ENCODE measurements at places on chromosomes 13 and 19.

- DNase-seq: no peak
Measured at GRCh38 chr19:3785451-3785937, 687 bp downstream of the MATK start.

DNA sequence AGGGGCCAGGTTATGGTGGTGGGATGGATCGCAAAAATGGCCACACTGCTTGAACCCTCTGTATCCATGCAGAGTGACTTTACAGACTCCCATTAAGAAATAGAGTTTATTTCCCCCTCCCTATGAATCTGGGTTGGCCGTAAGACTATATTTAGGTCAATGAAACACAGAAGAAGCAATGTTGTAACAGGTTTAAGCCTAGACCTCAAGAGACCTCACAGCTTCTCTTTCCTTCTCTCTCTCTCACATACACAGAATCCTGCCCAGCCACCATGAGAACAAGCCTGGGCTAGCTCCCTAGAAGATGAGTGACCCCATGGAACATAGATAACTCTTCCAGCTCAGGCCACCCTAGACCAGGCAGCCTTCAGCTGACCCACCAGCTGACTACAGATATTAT, 21.0 kb upstream of the FBL start:
- DNase-seq: no peak

GRCh38 chr13:47865883-47866282, 135.2 kb downstream of the SUCLA2 start:
- no peak for DNase-seq

DNA sequence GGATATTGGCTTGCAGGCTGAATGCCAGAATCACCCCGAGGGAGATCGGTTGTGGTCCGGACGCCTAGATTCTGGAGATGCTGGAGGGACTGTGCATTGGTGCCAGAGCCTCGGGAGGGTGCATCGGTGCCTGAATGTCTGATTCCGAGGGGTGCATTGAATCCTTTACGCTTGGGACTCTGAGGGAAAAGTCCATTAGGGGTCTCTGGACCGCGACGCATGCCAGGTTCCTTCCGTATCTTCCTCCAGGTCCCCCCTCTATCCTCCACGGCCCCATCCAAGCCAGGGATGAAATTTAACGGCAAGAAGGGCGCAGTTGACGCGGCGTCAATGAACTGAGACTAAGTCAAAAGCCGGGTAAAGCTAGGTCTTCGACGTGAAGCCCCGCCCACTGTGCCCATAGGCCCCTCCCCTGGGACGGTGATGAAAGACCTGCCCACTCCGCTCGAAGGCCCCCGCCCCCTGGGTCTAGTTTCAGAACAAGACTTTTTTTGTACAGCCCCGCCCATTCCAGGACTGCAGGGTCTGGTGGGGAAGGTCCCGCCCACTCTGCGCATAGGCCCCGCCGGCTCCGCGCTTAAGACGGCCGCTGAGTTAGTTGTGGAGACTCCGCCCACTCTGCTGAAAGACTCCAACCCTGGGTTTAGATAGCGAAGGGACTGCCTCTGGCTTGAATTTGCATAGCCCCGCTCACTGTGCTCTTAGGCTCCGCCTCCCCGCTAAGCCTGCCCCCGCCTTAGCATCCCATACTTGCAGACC, 737 bp downstream of the ZNF575 start:
- DNase-seq: peak; percentile 100

DNA sequence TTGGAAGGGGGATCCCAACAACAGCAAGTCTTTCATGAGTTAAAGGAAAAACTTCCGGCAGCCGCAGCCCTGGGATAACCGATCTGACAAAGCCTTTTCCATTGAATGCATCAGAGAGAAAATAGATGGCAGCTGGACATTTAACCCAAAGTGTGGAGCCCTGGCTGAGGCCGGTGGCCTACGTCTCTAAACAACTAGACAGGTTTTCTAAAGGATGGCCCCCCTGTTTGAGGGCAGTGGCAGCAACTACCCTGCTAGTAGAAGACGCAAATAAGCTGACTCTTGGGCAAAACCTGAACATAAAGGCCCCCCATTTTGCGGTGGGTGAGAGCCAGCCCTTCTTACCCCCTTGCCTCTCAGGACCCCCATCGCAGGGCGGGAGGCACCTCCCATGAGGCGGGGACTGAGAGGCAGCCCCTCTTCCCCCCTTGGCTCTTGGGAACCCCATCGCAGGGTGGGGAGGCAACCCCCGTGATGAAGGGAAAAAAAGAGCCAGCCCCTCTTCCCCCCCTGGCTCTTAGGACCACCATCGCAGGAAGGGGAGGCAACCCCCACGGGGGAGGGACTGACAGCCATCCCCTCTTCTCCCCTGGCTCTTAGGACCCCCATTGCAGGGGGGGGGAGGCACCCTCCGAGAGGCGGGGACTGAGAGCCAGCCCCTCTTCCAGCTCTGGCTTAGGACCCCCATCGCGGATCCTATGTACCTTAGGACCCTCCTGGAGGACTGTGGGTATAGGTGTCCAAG, 2422.9 kb upstream of the PCDH20 start:
- no peak for DNase-seq

- no peak for DNase-seq
Measured at GRCh38 chr19:42150364-42150763, 18.1 kb upstream of the POU2F2 start.

GRCh38 chr19:1675633-1676350, 23.4 kb upstream of the TCF3 start:
- DNase-seq: no peak

DNA sequence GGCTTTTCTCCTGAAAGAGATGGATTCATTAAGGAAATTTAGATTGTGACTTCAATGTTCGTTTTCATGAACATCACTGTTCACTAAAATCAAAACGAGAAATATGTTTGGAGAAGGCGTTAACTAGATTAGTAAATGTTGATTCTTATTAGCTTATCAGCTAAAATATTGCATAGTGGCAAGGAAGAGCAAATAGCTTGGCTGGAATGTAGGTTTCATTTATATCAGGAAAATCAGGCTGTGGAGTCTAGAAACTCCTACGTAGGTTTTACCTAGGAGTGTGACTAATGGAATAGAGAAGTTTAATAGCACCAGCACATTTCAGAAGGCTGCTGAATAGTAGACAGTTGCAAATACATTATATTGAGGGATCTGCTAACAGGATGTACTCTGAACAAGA, 344.9 kb downstream of the LIG4 start:
- no peak for DNase-seq

DNA sequence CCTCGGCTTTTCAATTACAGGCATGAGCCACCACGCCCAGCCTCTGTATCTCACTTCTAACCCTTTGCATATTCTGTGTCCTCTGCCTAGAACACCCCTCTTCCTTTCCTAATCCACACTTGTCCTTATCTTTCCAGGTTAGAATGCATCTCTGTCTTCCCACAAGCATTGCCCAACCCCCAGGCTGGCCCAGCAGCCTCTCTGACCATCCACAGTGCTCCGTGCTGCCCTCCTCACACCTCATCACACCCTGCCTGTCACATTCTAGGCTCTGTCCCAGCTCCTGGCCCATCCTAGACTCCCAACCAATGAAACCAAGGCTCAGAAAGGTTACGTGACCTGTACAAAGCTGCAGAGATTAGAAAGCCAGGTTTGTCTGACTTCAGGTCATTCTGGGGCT, 11.3 kb downstream of the JAK3 start:
- DNase-seq: peak; percentile 46

DNA sequence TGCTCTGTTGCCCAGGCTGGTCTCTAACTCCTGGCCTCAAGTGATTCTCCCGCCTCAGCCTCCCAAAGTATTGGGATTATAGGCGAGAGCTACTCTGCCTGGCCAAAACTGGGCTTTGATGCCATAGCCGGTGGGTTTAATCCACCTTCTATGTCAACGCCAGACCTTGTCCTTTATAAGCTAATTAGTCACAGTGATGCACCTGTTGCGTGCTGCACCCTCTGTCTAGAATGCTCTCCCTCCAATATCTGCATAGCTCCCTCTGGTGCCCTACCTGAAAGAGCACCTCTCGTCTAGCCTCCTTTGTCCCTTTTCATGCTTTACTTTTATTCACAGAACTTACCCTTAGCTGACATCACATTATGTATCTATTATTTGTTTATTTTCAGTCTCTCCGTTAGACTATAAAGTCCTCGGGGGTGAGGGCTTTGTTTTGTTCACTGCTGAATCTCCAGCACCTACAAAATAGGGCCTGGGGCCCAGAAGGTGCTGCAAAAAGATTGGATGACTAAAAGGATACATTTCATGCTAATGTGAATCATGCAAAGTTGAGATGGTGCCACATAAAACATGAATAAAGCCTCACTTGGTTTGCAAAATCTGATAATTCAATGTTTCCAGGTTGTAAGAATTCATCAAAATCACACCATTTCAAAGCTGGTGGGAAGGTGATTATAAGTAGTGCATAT, 148.1 kb downstream of the USP12 start:
- no peak for DNase-seq

DNA sequence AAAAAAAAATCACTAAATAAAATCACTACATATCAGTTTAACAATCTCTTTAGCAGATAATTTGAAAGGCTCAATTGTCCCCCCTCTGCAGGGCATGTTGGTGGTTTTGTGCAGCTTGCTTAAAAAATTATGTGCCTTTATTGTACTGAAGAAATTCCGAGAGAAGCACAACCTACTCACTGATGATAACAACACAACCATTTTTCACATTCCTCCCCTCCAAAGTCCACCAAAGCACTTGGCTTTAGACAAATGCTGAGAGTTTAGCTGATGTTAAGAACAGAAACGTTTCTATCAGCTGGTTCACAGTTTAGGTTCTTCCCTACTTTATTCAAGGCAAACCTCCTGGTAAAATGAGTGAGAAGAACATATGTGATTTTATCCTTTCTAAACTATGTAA, 923 bp downstream of the DOCK9 start:
- no peak for DNase-seq

DNA sequence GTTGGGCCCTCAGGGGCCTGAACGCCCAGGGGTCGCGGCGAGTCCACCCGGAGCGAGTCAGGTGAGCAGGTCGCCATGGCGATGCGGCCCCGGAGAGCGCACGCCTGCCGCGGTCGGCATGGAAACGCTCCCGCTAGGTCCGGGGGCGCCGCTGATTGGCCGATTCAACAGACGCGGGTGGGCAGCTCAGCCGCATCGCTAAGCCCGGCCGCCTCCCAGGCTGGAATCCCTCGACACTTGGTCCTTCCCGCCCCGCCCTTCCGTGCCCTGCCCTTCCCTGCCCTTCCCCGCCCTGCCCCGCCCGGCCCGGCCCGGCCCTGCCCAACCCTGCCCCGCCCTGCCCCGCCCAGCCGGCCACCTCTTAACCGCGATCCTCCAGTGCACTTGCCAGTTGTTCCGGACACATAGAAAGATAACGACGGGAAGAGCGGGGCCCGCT, at the start of gene CCNA1:
TSS of gene CCNA1 (plus strand) at position 390 of the 439 bp plus-strand sequence. CDS start 562 bp downstream, outside the sequence.
- peak; percentile 80 for DNase-seq

GRCh38 chr13:26538363-26539317, 18.8 kb upstream of the WASF3 start:
- no peak for DNase-seq

DNA sequence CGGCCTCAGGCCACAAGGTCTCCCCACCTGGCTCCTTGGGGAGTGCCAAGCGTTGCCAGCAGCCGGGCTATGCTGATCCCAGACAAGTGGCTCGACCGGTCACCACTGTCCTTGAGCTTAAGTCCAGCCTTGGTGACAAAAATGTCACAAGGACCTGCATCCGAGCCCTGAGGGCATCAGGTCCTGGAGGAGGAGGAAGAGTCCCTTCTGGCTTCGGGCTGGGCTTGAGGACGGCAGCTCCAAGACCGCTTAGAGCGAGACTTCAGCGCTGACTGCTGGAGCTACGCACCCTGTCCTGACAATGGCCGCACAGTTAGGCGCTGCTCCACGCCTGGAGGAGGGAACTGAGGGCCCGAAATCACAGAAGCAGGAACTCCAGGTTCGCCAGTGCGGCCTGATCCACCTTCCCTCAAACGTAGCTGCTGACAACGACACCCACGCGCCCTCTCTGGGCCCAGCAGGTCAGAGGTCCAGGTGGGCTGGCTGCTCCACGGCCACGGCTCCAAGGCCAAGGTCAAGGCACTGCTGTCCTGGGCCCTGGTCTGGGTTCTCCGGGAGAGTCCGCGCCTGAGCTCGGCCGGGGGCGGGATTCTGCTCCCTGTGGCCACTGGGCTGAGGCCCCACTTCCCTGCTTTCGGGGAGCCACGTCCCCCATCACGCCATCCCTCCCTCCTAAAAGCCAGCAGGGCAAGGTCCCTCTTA, 7.0 kb downstream of the SBNO2 start:
- DNase-seq: no peak

DNA sequence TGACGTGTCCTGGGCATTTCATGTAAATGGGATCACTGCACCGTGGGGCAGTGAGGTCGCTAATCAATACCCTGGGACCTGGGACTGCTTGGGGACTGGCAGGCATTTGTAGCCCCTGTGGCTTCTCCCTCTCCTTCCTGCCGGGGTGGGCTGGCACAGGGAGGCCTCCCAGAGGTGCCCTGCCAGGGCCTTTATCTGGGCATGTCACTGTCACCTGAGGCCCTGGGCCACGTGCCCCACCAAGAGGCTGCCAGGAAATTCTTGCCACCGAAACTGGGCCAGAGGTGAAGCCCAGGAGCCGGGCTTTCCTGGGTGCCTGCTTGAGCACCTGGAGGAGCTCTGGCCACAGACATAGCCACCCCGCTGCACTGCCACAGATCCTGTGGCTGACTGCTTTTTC, 1.8 kb upstream of the NMRK2 start:
- no peak for DNase-seq

DNA sequence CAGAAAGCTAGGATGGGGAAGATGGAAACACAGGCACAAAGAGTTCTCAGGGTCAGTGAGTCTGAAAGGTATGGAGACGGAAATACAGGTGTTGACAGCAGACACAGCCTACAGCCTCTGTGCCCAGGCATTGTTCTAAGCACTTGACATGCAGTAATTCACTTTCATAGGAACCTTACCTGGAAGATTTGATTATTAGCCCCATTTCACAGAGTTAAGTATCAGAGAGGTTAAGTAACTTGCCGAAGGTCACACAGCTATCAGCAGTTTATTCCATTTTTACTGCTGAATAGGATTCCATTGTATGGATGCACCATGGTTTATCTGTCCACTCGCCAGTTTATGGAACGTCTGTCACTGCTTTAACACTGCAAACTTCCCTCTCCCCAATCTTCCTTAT, 13.2 kb downstream of the KLK4 start:
- no peak for DNase-seq

GRCh38 chr19:6263735-6264444, 15.9 kb downstream of the MLLT1 start:
- no peak for DNase-seq
